ENCODE measurements at places on chromosomes 13 and 19. TPM values are rescaled to one million over a fixed set of nuclear protein-coding genes. Genes with fewer than 3 reads are reported as not detected.

CLC gene
- total RNA-seq: not detected

CYP2A6 gene
- total RNA-seq: not detected

DNA sequence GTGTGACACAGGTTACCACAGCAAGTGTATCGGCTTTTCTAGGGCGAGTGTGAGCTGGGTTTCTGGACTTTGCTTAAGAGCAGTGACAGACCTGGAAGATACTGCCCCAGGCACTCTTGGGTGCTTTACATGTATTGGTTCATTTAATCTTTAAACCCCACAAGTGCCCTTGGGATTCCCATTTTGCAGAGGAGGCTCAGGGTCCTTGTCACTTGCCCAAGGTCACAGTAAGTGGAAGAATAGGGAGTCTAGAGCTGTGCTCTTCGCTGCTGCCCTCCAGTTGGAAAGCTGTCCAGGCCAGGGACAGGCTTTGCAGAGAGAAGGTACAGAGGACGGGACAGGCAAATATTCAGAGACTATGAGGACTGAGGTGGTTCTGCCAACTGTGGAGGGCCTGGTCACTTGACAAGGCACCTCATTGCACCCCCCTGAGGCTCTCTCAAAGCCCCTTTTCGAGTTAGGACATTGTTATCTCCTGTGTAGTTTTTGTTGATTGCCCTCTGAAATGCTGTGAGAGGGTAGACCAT, 42.4 kb downstream of the BBC3 start:
- H3K27me3 ChIP-seq: no peaks in the 10 kb centered on the region
- H3K4me3 ChIP-seq: no peak overlapping the region
- H3K4me1 ChIP-seq: no peaks in the 10 kb centered on the region
- DNase-seq: no peak
- no peaks in the 10 kb centered on the region for H3K36me3 ChIP-seq

DNA sequence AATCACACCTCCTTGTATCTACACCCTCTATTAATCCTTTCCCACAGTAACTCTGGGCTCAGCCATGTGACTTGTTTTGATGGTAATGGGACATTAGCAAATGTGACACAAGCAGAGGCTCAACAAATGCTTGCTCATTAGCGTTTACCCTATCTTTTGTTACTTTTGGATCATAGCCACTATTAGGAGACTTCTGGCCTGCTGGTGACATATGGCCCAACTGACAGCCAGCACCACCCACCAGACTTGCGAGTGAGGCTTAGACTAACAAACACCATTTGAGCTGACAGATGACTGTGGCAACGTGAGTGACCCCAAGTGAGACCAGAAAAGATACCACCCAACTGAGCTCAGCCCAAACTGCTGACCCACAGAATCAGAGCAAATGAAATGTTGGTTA, 154.1 kb downstream of the OLFM4 start:
- H3K4me3 ChIP-seq: no peak overlapping the region
- no peaks in the 10 kb centered on the region for H3K27me3 ChIP-seq
- no peak overlapping the region for H3K27ac ChIP-seq
- no peaks in the 10 kb centered on the region for H3K4me1 ChIP-seq

- no peak overlapping the region for H3K4me3 ChIP-seq
- no peak for DNase-seq
- no peaks in the 10 kb centered on the region for H3K4me1 ChIP-seq
- H3K27ac ChIP-seq: no peak overlapping the region
- no peaks in the 10 kb centered on the region for H3K27me3 ChIP-seq
These were observed 43.3 kb upstream of the C13orf46 start for GRCh38 chr13:114017028-114017630.

DNA sequence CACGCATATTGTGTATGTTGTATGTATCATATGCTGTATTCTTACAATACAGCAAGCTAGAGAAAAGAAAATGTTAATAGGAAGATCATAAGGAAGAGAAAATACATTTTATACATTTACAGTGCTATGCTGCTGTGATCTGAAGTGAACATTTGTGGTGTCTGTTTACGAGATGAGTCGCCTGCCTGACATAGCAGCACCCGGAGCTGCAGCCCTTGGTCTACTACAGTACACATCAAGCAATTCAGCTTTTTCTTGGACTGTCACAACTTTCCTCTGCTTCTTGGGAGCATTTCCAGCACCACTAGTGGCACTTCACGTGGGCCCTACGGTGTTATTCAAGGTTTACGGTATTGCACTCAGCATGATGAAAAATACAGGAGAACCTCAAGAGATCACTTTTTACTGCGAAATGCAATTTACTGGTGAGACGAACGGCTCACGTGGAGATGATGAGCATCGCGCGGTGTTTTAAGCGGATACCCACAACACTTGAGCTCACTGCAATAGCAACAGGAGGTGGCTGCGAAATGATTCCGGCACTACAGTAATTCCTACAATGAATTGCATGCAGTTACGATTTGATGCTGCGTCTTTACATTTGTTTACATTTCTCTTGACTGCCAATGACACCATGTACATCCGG, 308.4 kb downstream of the FGF9 start:
- H3K27ac ChIP-seq: no peak overlapping the region
- no peaks in the 10 kb centered on the region for H3K36me3 ChIP-seq
- DNase-seq: no peak
- no peaks in the 10 kb centered on the region for H3K4me1 ChIP-seq
- H3K27me3 ChIP-seq: no peaks in the 10 kb centered on the region
